Right atrium auricular region (tissue), 2 donors: ENCODE measurements at places on chromosomes 6 and 20. TPM values are rescaled to one million over a fixed set of nuclear protein-coding genes. Genes with fewer than 3 reads are reported as not detected.

BPIFB2 gene
- total RNA-seq: not detected

MEP1A gene
- total RNA-seq: not detected

- DNase-seq: no peak
These were observed 545.6 kb upstream of the MAP3K7 start for GRCh38 chr6:91132461-91132860.

DNA sequence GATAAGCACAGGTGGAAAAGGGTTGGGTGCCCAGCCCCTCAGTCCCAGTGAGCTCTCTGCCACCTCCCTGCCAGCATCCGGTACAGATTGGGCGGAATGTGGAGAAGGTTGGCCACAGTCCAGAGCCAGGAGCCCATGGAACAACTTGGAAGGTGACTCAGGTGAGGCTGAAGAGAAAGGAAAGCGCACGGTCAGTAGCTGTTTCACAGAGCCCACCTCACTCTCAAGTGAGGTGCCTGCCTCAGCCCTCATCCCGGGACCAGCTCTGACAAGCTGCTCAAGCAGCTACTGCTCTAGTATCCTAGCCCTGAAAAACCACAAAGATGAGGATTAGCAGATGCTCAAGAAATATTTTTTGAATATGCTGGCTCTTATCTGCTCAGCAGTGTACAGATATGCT, 1.1 kb upstream of the MMP24OS start:
- no peak for DNase-seq

DNA sequence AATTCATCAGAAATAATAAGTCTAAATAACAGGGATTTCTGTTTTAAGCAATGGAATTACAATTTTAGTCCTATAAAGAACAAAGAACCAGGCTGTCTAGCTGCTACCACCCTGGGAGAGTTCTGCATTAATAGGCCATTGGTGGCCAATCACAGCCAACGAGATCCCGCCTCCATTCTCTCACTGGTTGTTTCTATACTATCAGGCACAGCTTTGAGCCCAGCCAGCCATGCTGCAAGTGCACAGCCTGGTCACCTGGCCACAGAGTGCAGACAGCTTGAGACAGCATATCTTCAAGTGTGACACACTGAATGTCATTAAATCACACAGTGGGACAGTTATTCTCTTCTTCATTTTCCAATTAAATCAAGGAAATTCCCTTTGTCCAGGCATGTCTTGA, 16.1 kb upstream of the RAB22A start:
- no peak for DNase-seq

DNA sequence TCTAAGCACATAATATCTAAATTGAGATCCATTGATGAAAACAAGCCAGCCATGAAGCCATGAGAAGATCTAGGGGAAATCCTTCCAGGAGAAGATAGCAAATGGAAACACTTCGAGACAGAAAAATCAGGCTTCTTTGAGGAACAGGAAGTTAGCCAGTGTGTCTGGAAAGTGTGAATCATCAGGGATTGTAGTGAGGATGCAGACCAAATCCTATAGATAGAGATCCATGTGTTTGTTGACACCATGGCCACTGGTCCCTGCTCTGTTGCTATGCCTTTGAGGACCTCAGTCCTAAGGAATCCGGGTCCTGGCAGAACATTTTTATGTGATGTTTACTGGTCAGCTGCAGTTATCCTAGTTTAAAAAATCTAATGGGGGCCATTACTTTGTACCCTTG, 6.6 kb upstream of the ELOVL2 start:
- no peak for DNase-seq

HTR1B gene
- total RNA-seq: not detected

DNA sequence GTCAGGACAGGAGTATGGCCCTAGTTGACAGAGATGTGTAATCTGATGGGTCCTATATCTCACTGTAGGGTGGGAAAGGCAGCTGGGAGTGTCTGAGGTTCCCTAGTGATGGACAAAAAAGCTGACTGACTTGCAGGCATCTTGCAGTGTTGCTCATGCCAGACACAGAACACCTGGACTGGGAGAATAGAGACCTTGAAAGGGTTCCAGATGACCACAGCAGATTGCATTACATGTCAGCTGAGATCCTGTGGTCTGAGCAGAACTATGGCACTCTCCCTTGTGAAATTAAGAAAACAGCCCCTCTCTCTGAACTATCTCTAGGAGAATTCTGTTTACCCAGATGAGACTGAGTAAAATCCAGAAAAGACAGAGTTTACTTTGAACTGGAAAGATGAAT, 212.6 kb upstream of the MAN1A1 start:
- DNase-seq: no peak

GRCh38 chr6:30721198-30722024, 1.3 kb downstream of the TUBB start:
- DNase-seq: peak; percentile 87

ZC2HC1B gene
- total RNA-seq: not detected

- DNase-seq: no peak
These were observed 59.2 kb downstream of the ANKRD6 start for GRCh38 chr6:89492025-89492640.

GRCh38 chr6:105886814-105887544, 199.2 kb upstream of the PRDM1 start:
- DNase-seq: no peak

- no peak for DNase-seq
These were observed 446.2 kb downstream of the PLCB1 start for GRCh38 chr20:8578161-8578865.

CDH26 gene
- total RNA-seq: 1.3 TPM

OOEP gene
- total RNA-seq: not detected

GRCh38 chr6:138026342-138026741, 80.9 kb downstream of the PERP start:
- DNase-seq: no peak

PRRT1 gene
- total RNA-seq: 1.1 TPM
